ENCODE measurements at places on chromosomes 5 and 9.

- no peak for DNase-seq
These were observed 869.0 kb downstream of the TLE4 start for GRCh38 chr9:80440724-80441123.

DNA sequence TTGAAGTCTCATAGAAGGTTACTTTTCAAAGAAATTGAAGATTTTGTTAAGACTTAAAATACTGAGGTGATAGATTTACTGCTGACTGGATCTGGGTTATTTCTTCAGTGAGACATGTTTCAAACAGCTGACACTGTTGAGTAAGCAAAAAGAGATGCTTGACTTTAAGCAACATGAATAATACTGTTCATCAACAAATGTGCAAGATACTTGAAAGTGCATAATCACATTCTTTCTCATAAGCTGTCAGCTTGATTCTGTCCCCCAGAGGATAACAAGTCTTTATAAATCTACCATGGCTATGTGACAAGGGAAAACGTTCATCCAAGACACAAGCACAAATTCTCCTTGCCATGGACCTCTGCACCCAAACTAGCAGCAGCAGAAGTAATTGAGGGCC is 260.1 kb upstream of the CDH18 start:
- no peak for DNase-seq

DNA sequence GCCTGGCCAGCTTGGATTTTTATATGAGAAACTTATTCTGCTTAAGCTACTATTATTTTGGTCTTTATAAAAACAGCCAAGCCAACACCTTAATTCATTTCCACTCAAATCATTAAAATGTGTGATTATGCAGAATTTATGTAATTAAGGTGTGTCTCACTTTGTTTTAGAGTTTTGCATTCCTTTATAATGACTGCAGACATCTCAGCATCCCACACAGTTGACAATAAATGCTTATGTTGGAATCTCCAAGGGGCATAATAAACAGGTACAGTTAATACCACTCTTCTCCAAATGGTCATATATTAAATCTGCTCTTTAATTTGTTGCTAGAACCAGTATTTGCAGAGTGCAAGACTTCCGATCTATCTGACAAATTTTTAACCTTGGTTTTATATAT is 34.3 kb downstream of the ARL15 start:
- DNase-seq, result no peak

GRCh38 chr5:80141147-80141671 is 106.1 kb downstream of the THBS4 start:
- DNase-seq, result peak; percentile 77

DNA sequence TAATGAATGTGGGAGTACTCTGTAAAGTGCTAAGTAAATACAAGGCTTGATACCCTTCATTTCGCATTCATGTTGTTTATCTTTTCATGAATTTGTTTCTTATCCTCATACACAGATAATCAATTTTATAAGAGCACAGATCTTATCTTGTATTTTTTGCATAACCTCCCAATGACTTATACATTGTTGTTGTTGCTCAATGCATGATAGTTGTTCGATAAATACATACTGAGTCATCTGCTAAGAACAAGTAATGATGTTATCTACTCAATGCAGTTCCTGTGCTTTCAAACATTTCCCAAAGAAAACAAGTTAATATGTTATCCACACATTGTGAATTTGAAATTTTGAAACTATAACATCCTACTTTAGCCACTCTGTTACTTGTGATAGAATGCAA is 60.7 kb downstream of the TAF11L14 start:
- no peak for DNase-seq

GRCh38 chr9:84229191-84229590 is 111.4 kb downstream of the SLC28A3 start:
- DNase-seq, result no peak

GRCh38 chr9:9108641-9109040 is 1309.1 kb upstream of the DMAC1 start:
- DNase-seq, result no peak

DNA sequence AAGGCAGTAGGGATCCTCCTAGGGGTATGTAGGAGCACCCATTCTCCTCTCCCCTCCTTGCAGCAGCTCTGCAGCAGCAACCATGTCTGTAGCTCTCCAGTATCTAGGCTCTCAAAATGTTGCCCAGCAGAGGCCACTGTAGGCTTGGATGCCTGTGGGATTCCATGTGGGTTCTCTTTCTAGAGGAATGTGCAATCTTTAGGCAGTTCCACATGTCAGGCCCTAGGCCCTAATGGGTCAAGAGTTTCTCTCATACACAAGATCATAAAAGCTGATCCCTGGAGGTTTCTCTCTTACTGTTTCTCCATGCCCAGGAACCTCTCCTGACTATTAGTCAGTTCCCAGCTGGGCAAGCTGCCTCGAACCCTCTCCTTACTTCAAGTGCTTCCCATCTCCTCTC is 215.8 kb downstream of the FRMD3 start:
- DNase-seq, result no peak

- DNase-seq, result no peak
These were observed 27.1 kb downstream of the MAP1B start for GRCh38 chr5:72134226-72134899.

DNA sequence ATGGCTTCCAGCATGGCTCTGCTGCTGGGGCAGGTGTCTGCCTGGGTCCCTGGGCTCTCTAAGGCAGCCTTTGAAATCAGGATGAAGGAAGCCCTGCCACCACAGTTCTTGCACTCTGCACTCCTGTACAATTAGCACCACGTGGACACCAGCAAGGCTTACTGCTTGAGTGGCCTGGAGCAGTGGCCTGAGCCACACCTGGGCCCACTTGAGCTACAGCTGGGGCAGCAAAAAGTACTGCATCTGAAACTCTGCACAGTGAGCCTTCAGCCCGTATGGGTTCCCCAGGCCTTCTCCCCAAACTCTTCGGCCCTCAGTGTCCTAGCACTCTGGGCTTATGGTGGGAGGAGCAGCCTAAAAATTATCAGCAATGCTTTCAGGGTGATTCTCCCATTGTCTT is 8.0 kb upstream of the INIP start:
- no peak for DNase-seq

DNA sequence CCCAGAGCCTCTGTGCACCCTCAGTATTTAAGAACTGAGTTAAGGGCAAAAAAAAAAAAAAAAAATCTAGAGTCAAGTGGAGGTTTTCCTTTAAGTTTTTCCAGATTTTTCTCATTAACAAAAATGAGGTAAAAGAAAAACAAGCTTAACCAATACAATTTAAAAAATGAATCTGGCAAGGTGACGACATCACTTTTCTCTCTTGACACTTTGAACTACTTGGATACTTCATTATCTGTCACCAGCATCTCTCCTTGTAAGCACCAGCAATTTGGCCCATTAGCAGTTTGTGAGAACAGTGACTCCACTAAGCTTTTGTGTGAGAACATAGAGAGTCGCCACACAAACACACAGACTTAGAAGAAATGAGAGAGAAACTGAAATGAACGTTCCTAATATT is 345.7 kb upstream of the SLC30A5 start:
- no peak for DNase-seq

DNA sequence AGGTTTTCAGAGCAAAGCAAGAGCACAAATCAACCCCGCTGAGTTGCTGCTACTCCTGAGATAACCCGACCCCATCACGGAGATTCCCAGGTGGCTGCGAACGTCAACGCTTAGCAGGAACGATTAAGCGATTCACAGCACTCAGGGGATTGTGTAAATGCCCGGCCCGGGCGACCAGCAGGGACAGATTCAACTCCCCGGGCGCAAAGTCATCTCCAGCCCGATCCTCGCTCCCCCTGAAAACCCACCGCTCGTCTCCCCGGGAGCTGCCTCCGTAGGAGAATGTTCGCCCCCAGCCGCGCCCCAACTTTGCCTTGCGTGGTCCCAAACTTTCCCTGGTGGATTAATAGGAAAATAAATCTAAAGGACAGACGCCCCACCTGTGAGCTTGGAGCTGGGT is 685 bp downstream of the SLC24A2 start:
- DNase-seq, result no peak

DNA sequence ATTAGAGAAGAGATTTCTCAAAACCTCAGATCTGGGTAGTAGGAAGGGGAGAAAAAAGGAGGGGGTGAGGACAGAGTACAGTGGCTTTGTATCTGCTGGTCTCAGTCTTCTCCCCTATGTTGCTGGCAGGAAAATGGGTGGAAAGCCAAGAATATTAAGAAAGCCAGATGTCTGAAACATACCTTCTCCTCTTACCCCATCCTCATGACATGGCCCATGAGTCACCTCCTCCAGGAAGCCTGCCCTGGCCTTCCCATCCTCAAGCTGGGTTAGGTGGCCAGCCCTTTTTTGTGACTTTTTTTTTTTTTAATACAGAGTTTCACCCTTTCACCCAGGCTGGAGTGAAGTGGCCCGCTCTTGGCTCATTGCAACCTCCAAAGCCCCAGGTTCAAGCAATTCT is 61.8 kb downstream of the ABCA1 start:
- no peak for DNase-seq

- DNase-seq, result no peak
These were observed 273.2 kb downstream of the RAB3C start for GRCh38 chr5:58855851-58856739.

DNA sequence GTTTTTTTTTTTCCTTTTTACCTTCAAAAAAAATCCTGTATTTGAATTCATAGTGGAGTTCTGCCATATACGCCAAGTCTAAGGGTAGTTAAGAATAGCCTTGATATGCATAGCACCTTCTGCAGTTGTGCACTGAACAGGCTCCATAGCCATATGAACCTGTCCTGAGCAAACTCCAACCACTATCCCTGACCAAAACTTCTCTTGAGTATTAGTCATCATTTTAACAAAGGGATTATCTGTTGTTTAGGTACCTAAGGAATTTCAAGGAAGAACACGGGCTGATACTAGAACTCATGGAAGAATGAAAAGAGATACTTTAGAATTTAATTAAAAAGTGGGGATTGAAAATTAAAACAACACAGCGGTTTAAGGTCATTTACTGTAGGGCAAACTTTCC is 1.9 kb upstream of the FBXO38 start:
- DNase-seq, result no peak

DNA sequence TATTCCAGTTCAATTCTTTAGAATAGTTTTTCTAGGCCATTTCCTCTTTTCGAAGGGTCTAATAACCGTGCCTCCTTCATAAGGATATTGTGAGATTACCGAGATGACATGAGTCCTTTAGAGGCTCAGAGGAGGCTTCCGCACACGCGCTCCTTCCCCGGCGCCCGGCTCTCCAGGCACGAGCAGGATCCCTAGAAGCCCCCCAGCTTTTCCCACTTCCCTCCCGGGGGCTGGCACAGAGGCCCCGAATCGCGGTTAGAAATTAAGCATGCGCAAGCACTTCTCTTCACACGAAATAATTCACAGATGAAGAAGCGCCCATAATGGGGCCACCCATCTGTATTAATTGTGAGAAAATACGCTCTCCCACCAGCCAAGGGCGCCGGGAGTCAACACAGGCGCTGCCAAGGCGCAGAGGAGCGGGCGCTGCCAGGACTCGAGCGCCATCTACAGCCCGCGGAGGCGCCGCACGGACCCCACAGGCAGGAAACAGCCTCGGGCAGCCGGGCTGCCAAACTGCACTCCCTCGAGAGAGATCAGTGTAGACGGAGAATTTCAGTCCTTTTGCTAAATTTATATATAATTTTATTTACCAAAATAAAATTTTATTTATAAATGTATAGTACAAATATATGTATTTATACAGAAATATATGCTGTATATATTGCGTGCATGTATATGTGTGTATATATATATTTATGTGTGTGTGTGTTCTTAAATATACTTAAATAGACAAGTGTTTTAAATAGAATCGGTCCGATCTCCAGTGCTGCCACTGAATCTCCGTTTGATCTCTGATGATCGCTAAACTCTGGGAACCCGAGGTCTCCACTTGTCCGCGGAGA is 258.1 kb upstream of the NFIL3 start:
- peak; percentile 76 for DNase-seq

DNA sequence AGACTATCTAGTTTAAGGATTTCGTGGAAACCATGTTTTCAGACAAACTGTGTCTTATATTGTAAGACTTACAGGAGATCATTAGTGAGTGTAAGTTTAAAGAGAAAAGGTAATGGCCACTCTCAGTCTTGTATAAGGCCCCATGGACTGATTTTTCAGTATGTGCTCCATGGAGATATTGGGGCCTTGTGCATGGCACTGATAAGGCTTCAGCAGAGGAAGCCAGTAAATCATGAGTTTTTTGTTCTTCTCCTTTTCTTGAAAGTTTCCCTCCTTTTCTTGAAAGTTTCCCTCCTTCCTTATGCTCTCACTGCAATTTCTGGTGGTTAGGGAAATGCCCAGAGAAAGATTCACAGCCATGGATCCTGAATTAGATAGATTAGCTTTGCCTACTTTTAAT is 471.3 kb downstream of the LRRC70 start:
- DNase-seq, result no peak

GRCh38 chr5:159149085-159149484 is 49.4 kb upstream of the EBF1 start:
- no peak for DNase-seq

GRCh38 chr5:59416451-59416850 is 477.1 kb downstream of the PDE4D start:
- no peak for DNase-seq

- no peak for DNase-seq
These were observed 115.6 kb upstream of the COL5A1 start for GRCh38 chr9:134525841-134526583.

DNA sequence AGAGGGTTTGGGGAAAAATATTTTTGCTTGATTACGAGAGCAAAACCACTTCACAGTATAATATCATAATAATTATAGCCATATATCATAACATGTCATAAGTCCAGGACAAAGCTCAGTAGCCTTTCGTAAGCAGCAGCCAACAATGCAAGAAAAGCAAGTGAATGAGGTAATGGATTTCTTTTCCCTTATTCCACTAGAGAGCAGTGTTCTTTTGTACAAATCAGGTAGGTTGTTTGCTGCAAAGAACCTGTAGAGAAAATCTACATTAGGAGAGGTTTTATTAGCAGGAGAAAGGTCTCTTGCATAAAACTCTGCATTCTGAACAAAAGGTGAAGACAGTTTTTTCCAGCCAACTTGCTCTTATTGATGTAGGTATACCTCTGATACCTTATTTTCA is 1033.4 kb downstream of the TLE4 start:
- peak; percentile 19 for DNase-seq

- no peak for DNase-seq
These were observed 267.7 kb downstream of the DENND1A start for GRCh38 chr9:123662057-123662776.
